Lower leg skin (tissue), 4 donors: ENCODE measurements at places on chromosomes 6 and 20.

- no peak for DNase-seq
These were observed 82.3 kb upstream of the CLDN20 start for GRCh38 chr6:155181498-155181897.

GRCh38 chr6:32492351-32492750 lies 37.7 kb downstream of the HLA-DRB5 start:
- no peak for DNase-seq

GRCh38 chr6:149456311-149457021 lies 28.3 kb downstream of the ZC3H12D start:
- DNase-seq, result no peak

DNA sequence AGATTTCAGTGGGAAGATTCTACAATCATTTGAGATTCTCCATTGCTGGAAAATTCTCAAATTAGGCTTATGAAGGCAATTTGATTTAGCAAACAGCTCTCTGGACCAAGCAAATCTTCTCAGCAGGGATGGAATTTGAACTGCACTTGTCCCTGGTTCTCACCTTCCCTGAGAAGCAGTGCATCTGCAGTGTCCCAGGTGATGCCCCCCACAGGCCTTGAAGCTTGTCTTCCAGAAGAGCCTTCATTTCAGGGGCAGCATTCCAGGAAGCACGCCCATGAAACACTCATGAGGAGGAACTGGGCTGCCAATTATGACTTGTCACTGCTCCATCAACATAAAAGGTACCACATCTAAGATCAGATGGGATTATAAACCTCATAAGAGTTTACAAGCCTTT lies 82.8 kb upstream of the HDAC2 start:
- no peak for DNase-seq

DNA sequence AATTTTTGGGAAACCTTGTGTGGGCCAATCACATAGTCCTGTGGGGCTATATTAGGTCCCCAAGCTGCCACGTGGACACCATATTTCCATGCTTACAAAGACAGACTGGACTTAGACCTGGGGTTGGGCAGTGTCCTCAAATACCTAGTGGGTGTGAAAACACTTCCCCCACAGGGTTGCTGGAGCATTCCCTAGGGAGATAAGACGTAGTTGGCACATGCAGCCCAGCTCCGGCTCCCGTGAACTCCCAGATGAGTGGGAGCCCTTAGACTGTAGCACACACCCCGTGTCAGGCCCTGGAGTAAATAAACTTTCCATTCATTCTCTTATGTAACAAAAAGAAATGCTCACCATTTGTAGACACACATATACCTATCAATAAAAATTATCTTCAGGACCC lies 14.2 kb downstream of the KCNG1 start:
- no peak for DNase-seq

DNA sequence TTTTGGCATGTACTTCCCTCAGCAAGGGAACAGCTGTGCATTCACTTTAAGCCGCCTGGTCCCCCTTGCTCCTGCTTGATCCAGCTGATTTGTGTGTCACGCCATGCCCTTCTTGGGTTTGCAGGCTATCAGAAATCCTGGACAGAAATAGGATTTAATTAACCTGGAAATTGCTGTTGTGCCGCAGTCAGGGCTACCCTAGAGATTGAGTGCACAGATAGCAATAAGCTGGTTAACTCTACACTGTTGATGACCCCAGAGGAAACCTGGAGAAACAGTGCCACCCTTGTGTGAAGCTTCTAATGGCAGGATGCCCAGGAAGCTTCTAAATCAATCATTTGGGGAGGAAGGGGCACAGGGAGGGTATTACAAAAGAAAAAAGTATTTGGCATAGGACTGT lies 199.0 kb downstream of the JARID2 start:
- DNase-seq, result no peak

- no peak for DNase-seq
These were observed 91.9 kb downstream of the FOXF2 start for GRCh38 chr6:1481286-1481685.

DNA sequence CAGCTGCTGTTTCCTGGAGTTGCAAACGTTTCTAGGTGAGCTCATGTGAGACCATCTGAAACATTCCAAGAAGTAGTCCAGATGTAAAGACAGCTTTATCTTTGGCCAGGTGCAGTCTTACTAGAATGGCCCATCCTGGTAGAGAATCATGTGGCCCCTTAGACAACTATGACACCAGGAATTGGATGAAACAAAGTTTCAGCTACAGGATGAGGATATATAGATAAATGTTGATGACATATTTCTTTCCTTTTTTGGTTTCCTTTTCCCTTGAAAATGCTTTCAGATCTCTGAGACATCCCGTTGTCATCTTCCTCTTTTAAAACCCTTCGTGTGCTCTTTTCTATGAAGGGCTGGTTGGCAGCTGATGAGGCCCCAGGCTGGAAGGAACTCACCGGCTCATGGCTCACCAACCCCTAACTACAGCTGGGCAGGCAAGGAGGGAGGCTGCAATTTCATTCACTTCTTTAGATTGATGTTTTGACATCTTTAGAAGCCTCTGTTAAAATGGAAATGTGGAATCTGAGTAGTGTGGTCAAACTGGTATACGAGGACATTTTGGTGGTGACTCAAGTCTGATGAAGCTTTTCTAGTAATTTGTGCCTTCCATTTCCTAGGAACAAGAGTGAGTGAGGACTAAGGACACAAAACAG lies 167.9 kb upstream of the TNFAIP3 start:
- DNase-seq, result no peak

- DNase-seq, result no peak
These were observed 921.9 kb upstream of the EYS start for GRCh38 chr6:66628917-66629316.

GRCh38 chr6:129568015-129568414 lies 142.0 kb downstream of the ARHGAP18 start:
- no peak for DNase-seq

DNA sequence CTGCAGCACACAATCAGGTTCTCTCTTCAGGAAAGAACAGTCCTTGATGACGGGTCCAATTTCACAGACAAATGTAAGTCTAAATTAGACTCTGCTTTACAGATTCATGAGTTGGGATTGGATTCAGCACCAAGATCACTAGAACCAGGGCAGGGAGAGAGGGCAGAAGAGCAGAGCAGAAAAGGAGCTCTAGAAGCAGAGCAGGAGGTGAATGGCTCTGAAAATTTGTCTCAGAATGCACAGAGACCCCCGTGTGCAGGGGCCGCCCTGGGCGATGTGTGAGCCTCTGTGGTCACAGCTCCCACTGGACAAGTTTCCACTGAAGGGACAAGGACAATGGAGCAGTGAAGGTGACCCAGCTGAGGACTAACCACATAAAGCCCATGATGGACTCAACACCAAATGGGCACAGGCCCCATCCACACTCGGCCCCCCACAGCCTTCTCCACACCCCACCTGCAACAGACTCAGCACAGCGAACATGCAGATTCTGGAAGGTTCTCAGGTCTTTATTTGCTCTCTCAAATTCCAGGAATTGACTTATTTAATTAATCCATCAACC lies 3.5 kb downstream of the HLA-B start:
- DNase-seq, result no peak

- no peak for DNase-seq
These were observed 170.6 kb downstream of the OGFRL1 start for GRCh38 chr6:71459162-71459561.

DNA sequence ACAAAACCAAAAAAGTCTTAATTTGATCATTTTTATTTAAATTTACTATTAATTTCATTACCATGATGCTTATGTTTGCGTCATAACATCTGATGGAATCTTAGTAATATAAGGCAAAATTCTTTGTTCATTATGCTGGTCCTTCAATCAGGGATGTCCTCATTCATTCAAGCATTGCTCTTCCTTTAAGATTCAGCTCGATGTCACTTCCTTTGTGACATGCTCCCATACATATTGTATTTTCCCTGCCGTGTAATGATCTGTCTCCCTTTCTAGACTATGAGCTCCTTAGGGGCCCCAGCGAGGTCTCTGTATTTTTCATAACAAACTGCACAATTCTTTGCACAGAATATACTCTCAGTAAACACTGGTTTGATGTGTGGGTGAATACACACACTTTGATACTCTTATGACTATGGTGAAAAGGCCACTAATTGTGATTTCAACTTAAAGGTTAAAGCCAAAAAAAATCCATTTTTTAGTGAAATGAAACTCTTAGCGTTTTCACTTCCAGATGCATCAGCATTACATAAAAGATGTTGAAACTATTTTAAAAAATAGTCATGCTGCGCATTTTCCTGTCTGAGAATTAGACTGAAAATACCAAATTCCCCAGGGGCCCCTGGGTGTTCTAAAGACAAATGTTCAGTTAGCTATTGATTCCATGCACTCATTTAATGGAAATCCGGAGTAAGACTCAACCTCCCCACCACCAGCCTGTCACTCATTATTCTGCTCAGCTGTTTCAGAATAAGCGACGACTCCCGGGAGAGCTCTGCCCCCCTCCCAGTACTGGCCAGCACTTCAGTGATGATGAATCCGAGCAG lies 169.7 kb downstream of the ATXN1 start:
- no peak for DNase-seq

GRCh38 chr6:26445934-26446667 lies 5.8 kb downstream of the BTN3A3 start:
- DNase-seq, result no peak

DNA sequence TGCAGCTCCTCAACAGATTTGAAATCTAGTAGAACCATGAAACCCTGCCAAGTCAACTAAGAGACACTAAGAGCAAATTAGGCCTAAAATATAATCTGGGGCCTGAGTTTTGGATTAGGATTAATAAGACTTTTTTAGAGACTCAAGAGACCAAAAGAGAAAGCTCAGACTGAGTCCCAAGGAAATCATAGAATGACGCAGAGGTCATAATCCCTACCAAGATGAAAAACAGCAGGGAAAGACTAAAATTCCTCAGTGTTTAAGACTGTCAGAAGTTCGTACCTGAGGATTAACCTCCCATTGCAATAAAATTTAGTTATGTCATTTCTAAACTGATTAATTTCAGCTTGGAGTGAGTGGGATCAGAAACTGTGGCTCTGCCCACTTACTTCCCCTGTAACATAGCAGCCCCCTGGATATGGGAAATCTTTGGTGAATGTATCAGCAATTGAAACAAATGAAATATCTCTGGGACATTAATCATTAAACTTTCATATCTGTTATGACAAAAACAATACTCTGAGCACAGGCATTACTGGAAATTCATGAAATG lies 200.3 kb downstream of the EDN1 start:
- DNase-seq, result no peak

- no peak for DNase-seq
These were observed 220.8 kb downstream of the OGFRL1 start for GRCh38 chr6:71509191-71510005.

GRCh38 chr6:5120011-5120410 lies 34.9 kb downstream of the PPP1R3G start:
- no peak for DNase-seq

- no peak for DNase-seq
These were observed 4.4 kb downstream of the PPIL6 start for GRCh38 chr6:109436041-109436440.

GRCh38 chr20:4401601-4402000 lies 320.1 kb upstream of the PRND start:
- no peak for DNase-seq

DNA sequence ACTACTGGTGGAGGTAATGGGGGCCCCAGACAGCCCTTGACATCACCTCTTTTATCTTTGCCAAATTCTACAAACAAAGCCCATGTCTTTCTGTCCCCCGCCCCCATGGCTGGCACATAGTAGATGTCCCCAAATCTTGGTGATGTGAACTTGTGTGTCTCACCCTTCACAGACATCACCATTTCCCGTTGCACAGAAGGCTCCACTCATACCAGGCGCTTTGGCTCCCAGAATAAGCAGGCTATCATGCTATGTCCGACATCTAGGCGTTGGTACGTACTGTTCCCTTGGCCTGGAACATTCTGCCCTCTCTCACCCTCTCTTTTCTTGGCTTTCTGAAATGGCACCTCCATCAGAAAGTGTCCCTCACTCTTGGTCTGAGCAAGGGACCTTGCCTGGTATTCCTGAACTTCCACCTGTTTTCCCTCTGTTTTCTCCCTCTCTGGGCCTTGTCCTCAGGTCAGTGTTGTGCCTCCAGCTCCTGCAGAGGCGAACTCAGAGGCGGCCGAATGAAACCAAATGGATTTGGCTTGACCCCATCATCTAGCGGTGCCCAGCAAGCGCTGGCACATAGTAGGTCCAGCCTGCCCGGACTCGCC lies 968 bp upstream of the CCN5 start:
- DNase-seq, result no peak

DNA sequence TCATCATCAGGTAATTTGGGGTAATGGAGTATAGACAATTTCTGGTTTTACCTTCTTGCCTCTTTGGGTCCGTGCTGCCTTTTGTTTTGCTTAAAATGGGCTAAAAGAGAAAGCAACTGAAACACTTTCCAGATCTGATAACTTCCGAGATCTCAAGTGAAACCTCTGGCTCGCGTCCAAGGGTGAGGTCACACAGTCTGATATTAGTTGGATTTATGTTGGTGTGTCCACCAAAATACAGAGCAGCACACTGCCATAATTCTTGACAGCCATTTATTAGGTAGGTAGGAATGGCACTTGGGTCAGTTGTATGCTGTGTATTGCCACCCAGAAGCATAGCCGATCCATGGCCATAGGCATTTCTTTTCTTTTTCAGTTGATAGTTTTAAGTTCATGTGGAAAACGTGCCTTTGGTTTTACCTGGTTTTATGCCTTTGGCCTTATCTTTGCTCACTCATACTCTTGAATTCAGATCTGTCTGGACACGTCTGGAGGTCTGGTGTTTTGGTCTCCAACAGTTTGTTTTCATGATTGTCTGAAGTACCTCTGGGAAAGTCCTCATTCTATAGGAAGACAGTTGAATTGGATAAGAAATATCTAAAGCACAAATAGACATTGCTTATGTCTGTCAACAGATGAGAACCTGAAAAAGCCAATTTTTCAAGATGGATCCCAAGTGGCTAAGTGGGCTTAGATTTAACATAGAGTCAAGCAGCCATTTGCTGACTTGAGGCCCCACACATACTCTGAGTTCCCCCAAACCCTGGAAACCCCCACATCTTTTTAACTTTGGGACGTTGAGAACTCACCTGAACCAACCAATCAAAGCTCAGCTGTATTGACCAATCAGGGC lies 320.8 kb downstream of the SOX4 start:
- DNase-seq, result no peak
